ENCODE measurements at places on chromosomes 11 and 22.

- no peak for DNase-seq
These were observed 540.5 kb downstream of the DLG2 start for GRCh38 chr11:85086504-85087284.

GRCh38 chr11:133531971-133532651 lies at the start of gene OPCML:
Gene OPCML, minus strand, starts transcription at chr11:133532501.
- DNase-seq = no peak

DNA sequence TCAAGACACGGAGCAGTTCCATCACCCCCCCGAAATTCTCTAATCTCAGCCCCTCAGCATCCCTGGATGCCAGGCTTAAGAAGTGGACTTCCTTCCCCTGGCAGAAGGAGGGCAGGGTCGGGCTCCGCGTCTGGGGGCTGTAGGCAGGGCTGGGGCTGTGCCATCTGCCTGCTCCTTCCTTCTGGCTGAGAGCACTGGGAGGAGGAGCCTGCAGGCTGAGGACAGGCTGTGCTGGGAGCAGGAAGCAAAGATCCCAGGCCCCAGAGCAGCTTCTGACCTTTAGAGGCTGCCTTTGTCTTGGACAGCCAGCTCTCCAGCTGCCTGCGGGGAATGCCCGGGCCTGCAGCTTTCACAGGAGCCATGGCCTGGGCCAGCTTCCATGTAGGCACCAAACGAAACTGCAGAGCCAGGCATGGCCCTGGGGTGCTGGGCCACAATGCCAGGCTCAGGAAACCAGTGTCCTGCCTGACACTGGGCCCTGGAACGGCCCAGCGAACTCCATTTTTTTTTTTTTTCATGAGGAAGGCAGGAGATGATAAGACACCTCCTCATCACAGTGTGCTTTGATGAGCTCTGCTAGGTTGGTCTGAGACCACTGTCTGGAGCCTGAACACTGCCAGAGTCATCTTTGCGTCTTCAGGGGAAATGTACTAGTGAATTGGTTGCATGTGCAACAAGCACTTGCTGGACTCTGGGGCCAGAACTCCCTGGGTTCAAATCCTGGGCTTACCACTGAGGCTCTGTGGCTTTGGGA lies 67.9 kb downstream of the MCM5 start:
- no peak for DNase-seq

DNA sequence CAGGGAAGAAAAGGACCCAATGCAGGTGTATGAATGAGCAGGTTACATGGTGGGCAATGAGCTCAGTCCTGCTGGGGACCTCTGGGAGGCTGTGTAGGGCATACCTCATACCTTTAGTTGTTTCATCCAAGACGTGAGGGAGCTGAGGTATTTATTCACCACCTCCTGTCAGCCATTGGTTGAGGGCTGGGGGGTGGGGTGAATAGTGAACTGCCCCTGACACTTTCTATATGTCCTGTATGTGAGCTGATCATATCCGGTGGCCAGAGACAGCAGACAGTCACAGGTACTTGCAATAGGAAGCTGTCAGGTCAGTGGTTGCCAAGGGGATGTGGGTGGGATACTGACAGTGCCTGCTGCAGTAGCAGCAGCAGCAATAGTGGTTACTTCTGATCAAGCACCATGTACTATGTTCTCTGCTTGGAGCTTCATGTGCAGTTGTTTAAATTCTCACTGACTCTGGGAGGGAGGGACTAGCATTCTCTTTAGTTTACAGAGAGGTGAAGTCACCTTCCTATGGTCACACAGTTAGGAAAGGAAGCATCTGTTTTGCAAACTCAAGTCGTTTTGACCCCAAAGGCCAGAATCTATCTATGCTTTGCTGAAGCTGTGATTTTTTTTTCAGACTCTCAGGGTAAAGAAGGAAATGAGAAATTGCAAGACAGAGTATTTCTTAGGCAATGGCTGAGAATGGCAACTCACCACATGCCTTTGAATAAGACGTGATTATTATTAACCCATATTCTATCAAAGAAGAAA lies 54.0 kb downstream of the MIAT start:
- no peak for DNase-seq

- no peak for DNase-seq
These were observed 1.5 kb downstream of the MAFF start for GRCh38 chr22:38203090-38203810.
